ENCODE measurements at places on chromosomes 11 and 22.

GRCh38 chr11:113629562-113629961, 76.5 kb downstream of the TMPRSS5 start:
- DNase-seq: no peak

DNA sequence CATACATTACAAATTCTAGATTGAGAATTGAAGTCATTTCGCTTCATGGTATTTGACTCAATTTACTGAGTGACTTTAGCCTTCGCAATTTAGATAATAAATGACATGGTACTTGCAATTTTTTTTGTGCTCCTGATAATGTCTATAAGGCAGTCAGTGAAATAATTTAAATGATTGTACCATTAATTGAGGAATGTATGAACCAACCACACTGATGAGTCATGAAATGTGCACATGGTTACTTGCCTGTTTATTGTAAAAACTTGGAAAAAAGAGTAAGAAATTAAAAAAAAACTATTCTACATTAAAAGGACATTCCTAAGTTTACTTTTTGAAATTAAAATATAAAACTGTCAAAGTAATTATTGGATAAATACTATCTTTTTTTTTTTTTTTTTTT, 43.3 kb downstream of the DNAJC24 start:
- no peak for DNase-seq

DNA sequence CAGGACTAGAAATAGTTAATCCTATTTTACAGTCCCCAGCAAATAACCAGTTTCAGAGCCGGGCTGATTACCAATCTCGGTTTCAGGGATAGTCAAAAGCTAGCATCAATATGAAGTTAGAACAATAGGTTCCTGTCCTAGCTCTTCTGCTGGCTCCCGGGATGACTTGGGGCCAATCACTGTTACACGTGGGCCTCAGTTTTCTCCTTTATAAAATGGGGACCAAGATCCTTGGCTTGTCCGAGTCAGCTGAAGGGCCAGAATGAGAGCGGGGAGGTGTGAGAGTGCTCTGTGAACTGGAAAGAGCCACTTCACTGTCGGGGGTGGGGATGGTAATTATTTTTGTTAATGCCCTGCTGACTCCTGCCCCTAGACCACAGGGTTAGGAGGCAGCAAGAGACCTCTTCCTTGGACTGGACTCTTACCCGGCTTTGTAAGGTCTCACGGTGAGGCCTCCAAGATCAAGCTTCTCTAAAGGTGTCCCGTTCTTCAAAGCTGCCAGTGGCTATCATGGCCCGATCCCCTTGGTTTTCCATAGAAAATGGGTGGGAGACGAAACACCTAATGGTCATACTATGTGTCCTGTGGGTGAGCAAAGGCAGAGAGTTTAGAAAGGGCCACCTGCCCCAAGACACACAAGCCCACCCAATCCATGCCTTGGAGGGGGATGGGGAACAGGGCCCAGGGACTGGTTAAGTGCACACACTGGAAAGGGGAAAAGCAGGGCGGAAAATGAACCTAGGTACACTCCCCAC, 1.4 kb downstream of the UCP2 start:
- DNase-seq: no peak

DNA sequence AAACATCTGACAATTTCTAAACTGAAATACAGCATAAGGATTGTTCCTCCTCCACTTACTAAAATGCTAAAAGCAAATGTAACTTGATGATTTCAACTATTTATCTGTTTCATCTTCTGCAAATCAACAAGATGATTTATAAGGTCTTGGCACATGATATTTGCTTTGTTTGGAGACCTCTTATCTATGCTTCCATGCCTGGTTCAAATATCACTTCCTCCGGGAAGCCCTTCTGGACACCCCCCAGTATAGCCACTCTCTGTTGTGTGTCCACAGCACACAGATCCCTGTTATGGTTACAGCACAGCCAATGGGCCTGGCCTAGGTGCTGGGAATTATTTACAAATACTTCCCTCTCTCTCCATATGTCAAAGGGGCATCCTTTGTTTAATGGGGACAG, 114.8 kb downstream of the C11orf58 start:
- DNase-seq: no peak

DNA sequence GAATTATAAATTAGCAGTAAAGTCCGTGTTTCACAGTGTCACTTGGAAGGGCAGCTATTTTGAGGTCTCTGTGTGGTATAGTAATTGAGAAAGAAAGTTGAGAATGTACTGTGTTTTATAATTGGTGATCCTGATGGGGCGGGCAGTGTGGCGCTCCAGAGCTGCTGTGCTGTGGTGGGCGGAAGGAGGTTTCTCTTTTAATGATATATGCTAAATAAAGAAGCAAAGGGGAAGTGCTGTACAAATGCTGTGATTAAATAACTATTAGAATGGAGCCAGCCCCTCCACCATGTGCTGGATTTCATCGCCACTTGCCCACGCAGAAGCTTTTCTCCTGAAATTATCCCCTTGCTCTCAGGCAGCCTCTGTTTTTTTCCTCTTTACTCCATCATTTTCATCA, 24.6 kb downstream of the ATXN10 start:
- no peak for DNase-seq

DNA sequence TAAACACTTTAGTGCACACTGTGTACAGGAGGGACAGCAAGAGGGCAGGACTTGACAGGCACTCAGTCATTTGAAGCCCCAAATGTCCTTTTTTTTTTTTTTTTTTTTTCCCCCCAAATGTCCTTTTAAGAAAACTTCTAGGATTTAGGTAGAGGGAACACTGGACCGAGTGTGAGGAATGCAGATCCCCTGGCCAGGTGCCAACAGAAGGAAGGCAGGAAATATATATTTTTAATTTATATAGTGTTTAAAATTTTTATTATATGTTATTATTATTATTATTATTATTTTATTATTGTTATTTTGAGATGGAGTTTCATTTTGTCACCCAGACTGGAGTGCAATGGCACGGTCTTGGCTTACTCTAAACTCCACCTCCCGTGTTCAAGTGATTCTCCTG, 35.5 kb downstream of the ARHGAP8 start:
- no peak for DNase-seq

GRCh38 chr11:58914821-58915543, 24.3 kb upstream of the GLYATL1 start:
- no peak for DNase-seq

DNA sequence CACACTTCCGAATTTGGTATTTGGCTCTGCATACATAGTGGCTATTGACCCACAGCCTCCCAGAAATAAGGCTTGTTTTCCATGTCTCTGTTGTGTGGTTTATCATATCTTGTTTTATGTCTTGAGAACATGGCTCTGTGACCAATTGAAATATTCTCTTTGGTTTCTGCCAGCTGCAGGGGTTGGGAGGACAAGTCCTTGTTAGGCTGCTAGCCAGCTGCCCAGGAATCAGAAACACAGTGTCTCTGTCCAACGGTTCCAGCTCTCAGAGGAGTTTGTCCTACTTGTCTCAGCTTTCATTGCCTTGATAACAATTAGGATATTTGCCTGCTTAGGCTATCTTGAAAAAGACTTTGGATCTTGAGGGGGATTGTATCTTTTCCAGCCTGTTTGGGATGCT, 6.0 kb upstream of the SLC7A4 start:
- no peak for DNase-seq

DNA sequence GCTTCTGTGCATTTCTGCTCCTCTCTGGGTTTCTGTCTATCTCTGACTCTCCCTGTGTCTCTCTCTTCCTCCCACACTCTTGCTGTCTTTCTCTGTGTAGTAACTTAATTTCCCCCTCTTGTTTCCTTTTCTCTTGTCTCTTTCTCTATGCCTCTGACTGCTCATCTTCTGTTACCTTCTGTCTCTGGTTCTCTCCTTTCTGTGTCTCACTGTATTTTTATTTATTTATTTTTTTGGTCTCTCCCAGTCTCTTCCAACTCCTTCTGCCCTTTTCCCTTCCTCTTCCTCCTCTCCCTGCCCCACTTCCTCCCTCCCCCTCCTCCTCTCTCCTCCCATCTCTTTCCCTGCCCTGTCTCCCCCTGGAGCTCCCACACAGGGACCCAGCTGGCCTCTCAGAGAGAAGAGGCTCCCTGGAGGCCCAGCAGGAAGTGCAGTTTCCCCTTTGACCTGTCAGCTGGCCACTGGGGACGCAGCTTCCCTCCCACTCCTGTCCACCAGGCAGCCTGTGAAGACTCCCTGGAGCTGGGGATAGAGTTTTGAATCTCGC, 38.3 kb upstream of the MYH9 start:
- no peak for DNase-seq

DNA sequence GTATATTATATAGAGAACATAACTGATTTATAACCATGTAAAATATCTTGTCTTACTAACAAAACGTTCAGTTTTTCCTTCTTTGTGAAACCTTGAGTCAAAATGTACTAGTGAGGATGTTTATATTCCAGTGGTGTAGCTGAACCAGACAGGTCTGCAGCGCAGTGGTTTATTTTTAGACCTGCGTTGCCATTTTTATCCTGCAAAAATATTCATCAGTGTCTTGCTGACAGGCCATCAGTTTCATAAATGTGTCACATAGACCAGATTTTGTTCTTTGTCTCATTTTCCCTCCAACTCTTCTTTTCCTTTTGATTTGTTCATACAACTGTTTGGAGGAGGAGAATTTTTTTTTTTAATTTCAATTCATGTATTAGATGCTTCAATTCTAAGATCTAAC, 43.1 kb downstream of the HSD17B12 start:
- DNase-seq: no peak

GRCh38 chr11:120031612-120032600, 106.0 kb downstream of the TRIM29 start:
- DNase-seq: no peak

DNA sequence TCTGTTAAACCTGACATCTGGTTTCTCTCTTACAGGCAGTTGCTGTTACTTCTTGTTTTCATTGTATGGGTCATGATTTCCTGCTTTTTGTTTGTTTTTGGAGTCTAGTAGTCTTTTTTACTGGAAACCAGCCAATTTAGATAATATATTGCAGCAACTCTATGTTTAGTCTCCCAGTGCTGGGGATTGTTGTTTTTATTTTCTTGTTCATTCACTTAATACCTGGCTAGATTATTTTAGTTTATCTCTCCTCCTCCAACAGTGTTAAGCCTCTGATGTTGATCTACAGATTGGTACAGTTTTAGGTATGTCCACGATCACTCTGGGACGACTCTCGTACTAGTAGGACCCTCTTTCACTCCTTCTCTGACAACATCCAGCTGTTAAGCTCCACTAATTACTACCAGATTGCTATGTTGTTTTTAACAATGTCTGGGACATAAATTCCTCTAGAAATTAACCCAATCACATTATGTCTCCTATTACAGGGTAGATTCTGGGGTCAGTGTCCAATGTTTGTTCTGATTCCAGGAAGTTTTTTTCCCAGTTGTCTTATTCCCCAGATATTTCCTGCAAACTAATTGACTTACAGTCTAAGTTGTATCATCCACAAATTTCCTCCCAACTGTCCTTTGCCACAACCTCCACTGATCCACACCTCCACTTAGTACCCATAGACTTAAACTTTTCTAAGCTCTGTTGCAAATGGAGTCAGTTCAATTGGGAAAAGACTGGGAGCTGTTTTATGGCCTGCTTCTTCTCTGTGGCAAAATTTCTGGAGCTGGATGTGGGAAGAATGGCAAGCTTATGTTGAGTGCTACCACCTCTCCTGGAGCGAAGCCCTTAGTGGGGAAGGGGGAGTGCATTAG, 1280.6 kb upstream of the CNTN5 start:
- no peak for DNase-seq

DNA sequence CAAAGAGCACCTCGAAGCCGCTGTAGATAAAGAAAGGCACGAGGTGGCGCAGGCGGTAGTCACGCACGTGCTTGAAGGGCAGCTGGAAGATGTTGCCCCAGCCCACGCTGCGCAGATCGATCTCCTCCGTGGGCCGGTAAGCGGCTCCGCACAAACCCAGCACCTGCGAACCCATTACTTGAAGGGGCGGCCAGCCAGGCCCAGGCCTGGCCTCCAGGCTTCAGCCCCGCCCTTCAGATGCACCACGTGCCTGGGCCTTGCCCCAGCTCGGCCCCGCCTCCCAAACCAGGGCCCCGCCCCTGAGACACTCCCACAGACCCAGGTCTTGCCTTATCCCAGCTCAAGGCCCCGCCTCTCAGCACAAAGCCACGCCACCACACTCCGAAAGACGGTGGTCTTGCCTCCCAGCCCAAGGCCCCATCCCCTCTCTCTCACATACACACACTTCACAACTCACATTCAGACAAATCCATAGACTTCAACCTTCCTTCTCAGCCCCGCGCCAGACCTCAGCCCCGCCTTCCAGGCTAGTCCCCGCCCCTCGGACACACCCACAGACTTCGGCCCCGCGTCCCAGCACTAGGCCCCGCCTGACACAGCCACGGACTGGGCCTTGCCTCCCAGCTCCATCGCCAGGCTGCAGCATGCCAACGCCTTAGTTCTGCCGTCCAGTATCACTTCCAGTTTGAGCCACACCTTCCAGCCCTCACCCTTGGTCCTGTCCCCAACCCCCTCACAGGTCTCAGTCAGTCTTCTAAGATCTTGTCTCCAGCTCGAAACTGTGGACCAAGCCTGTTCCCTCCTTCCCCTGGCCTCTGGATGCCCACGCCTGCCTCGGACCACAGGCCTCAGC, 7.0 kb downstream of the UNC93B1 start:
- no peak for DNase-seq

GRCh38 chr11:122048401-122048800, 67.6 kb downstream of the BLID start:
- no peak for DNase-seq

DNA sequence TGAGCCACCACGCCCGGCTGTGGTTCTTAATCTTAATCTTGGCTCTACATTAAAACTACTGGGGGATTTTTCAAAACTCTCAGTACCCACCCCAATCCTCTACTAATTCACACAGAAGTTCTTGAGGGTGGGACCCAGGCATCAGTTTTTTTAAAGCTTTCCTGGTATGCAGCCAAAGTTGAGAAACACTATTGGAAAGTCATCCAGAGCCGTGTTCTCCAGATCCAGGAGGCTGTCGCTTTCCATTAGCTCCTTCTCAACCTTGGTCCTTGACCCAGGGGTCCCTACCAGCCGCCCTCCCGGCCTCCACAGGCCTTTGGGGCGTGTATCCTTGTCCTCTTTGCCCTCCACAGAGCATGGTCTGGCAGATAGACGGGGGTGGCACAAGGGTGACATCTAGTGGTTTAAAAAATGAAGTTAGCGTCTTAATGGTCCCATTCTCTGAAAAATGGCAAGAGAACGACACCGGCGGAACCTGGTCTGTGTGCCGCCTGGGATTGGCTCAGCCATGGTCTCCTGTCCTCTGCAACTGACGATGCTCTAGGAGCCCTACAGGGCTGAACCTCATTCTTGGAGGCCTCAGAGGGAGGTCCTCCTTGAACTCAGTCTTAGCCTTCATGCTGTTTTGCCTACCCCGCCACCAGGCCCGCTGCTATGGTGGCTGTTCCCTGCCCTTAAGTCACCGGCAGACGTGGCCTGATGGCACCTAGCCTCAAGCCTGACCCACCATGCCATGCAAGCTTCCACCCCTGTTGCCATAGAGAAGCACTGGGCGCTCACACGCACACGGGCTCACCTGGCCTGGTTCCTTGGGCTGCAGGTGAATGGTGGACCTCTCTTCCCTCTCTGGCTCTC, 152.0 kb upstream of the SYN3 start:
- DNase-seq: no peak

All from stimulated activated CD8-positive, alpha-beta memory T cell treated with anti-CD3 and anti-CD28 coated beads, Interleukin-7, amount 100 ng/mL, for 1 hour (primary cell).